ENCODE measurements at places on chromosomes 11 and 22.

DNA sequence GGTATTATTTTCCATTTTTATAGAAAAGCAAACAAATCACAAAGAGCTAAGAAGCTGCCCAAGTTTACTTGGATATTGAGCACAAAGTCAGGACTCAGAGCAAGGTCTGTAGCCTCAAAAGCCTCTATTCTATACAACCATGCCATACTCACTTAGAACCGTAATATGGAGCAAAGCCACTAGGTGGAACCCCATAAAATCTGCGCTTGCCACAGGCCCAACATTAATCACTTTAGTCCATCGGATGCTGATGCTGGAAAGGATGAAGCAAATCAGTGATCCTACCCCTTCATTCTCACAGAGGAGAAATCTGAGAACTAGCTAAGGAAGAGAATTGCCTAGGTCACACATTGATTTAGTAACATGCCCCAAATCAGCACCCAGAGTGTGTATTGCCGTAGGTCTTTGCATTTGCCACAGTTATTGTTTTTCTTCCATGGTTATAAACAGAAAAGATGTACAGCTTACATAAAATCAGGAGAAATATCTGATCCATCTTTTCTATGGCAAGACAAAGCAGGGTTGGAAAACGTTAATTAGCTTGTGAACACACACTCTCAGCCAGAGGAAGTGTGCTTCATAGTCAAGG, 56.7 kb upstream of the RAB38 start:
- no peak for DNase-seq

GRCh38 chr11:488062-488461, 19.0 kb downstream of the RNH1 start:
- no peak for DNase-seq

DNA sequence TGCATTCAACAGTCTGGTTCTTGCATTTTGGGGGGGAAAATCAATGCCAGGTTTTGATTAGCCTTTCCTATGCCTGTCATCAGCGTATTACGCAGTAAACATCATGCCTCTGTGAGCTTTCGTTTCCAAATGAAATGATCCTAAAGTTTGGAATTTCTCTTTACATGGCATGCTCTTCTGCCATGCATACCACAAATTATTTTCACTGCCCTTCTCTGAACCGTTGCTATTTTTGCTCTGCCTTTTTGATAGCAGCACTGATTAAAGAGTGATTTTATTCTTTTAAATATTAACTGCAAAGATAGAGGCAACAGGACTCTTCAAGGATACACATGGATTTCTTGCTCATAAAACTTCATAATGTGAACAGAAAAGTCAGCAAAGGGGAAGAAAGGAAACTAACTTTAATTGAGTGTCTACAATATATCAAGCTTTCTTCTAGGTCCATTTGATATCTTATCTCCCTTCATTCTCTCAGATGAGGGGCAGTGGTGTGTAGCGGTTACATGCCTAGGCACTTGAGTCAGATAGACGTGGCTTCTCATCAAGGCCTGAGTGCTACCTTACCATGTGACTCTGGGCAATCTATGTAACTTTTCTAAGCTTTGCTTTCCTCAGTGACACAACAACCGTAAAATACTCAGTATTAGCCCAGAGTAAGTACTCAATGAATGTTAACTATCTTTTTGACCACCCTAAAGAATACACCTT, 25.0 kb upstream of the FZD4 start:
- DNase-seq, result no peak

- DNase-seq, result no peak
Measured at GRCh38 chr11:75248924-75249256, 8.3 kb downstream of the TPBGL start.

GRCh38 chr22:30198921-30199320, 47.6 kb downstream of the LIF start:
- no peak for DNase-seq

DNA sequence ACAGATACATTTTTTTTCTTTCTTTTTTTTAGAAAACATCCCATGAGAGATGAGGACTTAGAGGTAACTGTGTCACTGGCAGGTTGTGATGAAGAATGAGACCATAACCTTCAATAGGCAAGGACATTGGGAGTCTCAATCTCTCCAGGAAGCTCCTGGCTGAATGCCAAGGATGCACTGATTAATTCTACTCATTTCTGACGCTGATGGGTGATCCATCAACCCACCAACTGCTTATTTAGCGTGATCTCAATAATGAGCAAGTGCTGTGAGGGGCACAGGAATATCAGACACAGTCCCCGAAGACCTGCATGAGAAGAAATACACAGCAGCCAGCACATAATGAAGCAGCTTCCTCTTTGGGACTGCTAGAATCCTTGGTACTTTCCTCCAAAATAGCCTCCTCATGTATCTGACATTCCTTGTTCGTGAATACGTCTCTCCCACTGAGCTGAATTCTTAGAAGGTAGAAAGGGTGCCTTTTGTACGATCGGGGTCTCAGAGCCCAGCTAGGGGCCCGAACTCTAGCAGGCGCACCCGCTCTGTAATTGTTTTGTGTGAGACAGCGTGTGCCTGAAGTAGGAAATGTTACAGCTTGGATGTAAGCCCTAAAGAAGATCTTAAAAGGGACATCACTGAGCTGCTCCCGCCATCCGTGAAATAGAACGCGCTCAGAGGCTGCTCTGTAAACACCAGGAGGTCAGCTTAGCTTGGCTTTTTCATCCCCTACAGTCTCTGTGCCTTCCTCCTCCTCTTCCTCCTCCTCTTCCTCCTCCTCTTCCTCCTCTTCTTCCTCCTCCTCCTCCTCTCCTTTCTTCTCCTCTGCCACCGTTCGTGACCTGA, 7.2 kb downstream of the CLMP start:
- DNase-seq, result no peak

- DNase-seq, result peak; percentile 91
Measured at GRCh38 chr22:45994491-45995404, 17.8 kb upstream of the WNT7B start.

DNA sequence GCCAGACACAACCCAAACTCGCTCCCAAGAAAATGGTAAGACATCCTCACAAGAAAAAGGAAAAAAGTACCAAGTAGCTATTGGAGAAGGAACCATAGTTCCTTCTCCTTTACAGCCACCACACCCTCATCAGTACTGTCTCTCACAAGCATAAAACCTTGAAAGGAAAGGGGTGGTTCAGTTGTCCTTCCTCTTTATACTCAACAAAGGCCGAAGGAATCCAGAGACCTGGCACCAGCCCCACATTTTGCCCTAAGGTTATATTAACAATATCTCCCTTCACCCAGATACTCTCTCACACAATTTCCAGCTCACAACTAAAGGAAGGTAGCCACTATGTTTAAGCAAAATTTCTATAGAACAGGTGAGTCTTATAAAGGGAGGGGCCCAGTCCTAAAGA, 8.5 kb downstream of the FHIP1B start:
- DNase-seq, result no peak
